GM12891 (cell line): ENCODE measurements at places on chromosomes 4 and X.

GRCh38 chrX:130887376-130887775 lies 15.6 kb downstream of the ENOX2 start:
- DNase-seq, result no peak

- no peak for DNase-seq
These were observed 38.2 kb downstream of the PPP1R2C start for GRCh38 chrX:42739741-42740140.

- DNase-seq, result no peak
These were observed 43.4 kb downstream of the TET2 start for GRCh38 chr4:105189855-105190650.

GRCh38 chr4:87270144-87270543 lies 49.7 kb upstream of the KLHL8 start:
- no peak for DNase-seq

- no peak for DNase-seq
These were observed 106.0 kb downstream of the GPR143 start for GRCh38 chrX:9659571-9660195.

- DNase-seq, result no peak
These were observed 135.8 kb downstream of the FAAH2 start for GRCh38 chrX:57422289-57422688.

GRCh38 chrX:103520386-103520785 lies 1.1 kb upstream of the RAB40A start:
- no peak for DNase-seq

DNA sequence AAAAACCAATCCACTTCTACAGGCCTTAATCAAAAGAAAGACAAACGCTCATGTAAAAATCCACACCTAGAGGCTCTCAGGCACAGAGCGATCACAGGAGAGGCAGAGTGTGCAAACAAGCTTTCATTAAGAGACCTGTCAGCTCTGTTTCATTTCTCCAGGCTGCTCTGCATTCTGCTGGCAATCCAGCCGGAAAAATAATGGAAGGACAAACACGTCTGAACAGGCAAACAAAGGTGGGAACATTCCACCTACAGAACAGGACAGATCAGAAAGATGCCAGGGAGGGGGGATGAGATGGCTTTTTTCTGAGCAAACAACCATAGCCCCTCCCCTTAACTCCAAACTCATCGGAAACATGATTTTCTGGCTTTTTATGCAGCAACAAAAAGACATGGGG lies 9.7 kb downstream of the SOD3 start:
- no peak for DNase-seq

DNA sequence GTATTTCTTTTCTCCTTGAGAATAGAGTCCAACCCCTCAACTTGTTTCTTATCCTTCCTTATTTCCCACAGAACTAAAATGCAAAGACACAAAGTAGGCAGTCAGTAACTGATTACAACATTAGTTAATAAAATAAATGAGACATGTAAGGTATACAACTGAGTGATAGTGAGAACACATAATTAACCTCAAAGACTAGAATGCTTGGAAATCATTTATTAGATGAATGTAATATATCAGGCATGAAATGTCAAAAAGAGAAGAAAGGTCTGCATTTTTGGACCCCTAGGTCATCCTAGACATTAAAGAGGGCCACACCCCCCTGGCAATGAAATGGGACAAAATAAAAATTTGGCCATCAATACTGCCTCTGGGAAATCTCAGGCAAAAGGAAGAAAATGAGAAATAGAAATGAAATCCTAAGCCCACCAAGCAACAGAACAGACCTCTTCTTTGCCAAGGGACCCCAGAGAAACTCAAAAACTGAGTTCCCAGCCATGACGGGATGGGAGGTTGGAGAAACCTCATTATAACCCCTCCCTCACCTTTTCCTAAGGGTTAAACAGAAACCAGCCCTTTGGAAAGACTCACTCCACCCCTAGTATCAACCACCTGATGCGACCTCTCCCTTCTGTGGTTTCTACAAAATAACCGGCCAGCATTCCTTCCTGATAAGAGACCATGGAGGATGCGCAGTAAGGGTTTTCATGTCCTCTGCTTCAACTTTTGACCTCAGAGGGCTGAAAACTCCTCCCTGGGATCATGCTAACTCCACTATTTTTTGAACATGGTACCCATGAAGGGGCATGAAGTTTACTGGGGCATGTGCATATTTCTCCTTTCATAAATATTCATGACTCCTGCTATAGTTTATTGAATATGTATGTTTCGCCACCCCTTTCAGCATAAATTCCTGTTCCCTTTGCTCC lies 90.0 kb upstream of the EXOC1L start:
- DNase-seq, result no peak

DNA sequence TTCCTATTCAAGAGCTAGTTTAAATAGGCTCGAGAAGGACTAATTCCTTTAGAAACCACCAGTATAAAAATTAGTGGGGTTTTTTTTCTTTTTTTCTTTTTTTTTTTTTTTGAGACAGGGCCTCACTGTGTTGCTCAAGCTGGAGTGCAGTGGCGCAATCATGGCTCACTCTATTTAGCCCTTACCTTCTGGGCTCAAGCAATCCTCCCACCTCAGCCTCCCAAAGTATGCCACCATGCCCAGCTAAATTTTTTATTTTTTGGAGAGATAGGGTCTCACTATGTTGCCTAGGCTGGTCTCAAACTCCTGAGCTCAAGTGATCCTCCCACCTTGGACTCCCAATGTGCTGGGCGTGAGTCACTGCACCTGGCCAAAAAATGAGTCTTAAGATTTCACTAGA lies 52.8 kb downstream of the APOO start:
- DNase-seq, result no peak

GRCh38 chrX:568311-568710 lies 62.3 kb upstream of the SHOX start:
- no peak for DNase-seq

DNA sequence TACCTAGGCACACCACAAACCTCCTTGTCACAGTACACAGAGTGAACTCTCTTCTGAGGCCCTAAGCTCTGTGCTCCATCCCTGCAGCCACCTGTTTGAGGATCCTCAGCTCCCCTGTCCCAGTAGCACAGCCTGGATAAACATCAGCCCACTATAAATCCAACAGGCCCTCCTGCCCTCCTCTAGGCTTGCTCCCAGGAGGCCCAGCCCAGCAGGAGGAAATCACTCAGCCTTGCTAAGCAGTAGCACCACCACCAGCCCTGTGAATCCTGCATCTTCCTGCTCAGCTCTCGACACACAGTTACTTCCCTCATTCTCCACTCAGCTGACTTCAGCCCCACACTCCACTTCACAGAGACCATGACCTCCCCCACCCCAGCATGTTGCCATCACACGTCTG lies 273.9 kb downstream of the BCOR start:
- DNase-seq, result no peak

DNA sequence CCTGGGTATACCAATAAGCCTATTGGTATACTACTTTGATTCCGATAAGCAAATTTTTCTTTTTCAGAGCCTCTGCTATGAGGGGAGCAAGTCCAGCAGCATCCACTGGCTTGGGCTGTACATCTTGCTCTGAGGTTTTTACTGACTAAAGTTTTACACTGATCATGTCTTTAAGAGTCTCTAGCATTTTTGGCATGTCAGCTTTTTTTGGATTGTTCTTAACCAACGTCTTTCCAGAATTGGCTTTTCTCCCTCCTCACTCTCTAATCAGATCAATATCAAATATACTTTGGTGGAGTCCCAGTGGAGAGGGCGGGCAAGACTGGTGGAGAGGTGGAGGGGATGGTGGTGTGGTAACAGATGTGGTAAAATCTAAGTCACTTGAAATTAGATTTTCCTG lies 196.8 kb downstream of the HEPH start:
- no peak for DNase-seq

DNA sequence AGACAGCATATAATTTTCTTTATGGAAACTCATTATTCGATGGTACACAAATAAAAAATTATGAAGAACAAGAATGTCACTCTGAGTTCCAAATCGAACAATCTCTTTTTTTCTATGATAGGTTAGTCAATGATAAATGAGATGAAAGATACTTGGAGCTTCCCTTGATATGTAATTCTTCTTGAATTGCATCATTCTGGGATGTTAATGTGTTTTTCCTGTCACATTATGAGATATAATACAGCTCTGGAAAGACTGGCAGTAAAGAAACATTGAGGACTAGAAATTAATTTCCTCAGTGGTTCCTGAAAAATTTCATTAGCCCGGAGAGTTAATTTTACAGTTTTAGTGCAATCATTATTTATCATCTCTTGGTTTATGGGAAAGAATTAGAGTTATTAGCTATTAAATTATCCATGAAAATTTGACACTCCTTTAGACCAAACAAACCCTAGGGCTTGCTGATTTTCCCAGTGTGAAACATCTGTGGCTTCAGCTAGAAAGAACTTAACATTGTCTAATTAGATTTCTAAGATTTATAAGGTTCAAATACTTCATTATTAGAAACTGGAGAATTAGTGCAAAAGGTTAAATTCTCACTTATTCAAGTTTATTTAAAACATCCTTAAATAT lies 1546.6 kb upstream of the TENM3 start:
- DNase-seq, result no peak

DNA sequence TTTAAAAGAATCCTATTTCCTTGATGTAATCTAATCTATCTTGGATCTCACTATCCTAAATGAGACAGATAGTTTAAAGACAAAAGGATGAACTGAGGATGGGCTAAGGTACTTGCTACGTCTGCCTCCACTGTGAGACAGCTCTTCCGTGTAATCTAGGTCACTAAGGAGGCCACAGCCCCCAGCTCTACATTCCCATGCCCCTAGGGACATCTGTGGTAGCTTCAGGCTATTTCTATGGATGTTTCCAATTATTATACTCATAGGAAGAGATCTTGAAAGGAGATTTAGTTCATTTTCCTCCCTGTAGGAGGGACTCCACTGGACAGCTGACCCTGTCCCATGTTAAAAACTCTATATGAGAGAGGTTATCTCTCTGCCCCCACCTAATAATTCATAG lies 140.8 kb upstream of the TRPC5 start:
- no peak for DNase-seq

DNA sequence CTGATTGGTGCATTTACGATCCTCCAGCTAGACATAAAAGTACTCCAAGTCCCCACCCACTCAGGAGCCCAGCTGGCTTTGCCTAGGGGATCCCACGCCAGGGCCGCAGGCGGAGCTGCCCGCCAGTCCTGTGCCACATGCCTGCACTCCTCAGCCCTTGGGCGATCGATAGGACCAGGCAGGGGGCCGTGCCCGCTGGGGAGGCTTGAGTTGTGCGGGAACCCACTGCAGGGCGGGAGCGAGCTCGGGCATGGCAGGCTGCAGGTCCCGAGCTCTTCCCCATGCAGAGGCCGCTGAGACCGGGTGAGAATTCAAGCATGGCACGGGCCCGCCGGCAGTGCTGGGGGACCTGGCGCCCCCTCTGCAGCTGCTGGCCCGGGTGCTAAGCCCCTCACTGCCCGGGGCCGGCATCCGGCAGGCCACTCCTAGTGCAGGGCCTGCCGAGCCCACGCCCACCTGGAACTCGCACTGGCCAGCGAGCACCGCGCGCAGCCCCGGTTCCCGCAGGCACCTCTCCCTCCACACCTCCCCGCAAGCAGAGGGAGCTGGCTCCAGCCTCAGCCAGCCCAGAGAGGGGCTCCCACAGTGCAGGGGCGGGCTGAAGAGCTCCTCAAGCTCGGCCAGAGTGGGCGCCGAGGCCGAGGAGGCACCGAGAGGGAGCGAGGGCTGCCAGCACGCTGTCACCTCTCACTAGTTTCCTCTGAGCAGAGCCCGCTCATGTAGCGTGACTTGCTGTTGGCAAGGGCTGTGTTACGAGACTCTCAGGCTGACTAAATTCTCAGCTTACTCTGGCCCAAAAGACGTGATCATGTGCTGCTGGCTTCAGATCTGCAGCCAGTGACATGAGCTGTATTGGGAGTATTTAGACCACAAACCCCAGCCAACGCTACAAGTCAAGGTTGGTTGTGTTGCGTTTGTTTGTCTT lies 87.5 kb downstream of the TRAPPC11 start:
- DNase-seq, result no peak

DNA sequence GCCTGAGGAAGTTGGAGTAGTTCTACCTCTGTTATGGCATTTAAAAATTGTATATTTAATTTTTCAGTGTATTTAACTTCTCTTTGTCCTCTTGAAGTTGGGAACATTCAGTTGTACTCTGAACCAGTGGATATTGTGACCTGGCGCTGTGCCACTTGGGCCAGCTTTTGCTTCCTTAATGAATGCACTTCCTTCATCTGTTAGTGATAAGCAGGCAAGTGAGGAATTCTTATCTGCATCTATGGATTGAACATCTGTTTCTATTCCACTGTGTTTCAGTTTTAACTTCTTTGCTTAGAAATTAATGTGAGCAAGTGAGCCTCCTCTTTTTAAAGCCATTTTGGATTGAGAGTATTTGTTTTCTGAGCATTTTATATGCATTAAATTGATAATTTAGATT lies 128.3 kb downstream of the UCHL1 start:
- no peak for DNase-seq

GRCh38 chr4:119663160-119663788 lies 34.7 kb upstream of the PDE5A start:
- DNase-seq, result no peak

DNA sequence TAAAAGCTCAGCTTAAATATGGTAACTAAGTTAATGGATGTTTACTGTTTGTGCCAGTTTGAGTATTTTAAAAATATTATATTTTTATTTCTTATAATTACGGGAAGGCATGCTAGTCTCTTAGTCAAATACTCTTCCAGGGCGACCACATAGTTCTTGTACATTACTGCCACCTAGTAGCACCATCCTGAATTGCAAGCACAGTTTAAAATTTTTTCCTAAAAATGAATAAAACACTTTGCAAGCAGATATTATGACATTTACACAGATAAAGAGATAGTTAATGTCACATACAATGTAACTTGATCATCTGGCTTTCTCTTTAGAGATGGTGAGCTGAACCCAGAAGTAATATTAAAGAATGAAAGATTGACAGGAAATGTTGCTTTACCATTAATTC lies 11.5 kb downstream of the NDP start:
- no peak for DNase-seq

GRCh38 chr4:159248384-159249178 lies 145.7 kb downstream of the RAPGEF2 start:
- no peak for DNase-seq

DNA sequence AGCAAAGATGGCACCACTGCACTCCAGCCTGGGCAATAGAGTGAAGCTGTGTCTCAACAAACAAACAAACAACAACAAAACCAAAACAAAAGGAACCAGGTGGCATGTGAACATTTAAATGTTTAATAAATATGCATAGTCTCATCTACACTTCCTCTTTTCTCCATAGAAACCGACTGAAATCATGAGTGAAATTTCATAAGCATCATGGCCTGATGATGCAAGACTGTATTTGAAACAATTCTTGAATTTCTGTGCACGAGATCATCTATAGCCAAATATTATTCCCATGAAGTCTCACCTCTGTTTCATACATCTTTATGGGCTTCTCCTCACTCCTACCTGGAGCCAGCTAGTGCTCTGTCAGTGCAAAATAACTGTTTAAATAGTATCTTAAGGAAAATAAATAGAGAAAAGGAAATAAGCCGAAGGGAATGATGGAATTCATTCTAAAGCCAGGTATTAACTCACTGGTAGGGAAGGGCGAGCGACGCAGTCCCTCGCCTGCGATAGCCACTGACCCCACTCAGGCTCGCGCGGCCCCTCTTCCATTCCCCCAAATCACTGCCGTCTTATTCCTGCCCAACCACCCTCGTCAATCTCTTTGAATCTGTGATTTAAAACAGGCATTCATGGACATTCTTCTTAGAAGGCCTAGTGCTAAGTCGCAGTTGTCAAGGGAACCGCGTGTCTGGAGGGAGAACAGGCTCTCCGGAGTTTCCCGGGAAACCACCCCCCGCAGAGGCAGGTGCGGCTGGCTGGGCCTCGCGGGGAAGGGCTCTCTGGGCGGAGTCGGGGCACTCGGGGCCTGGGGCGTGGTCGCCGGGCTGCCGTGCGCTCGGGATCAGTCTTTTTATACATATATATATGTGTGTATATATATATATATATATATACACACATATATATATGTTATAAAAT lies 52.4 kb upstream of the TRIM2 start:
- peak; percentile 35 for DNase-seq
